ENCODE measurements at places on chromosomes 2 and 18. TPM values are rescaled to one million over a fixed set of nuclear protein-coding genes. Genes with fewer than 3 reads are reported as not detected.
A peak's percentile ranks its signal among the peaks of the same experiment; 100 is the strongest.

DNA sequence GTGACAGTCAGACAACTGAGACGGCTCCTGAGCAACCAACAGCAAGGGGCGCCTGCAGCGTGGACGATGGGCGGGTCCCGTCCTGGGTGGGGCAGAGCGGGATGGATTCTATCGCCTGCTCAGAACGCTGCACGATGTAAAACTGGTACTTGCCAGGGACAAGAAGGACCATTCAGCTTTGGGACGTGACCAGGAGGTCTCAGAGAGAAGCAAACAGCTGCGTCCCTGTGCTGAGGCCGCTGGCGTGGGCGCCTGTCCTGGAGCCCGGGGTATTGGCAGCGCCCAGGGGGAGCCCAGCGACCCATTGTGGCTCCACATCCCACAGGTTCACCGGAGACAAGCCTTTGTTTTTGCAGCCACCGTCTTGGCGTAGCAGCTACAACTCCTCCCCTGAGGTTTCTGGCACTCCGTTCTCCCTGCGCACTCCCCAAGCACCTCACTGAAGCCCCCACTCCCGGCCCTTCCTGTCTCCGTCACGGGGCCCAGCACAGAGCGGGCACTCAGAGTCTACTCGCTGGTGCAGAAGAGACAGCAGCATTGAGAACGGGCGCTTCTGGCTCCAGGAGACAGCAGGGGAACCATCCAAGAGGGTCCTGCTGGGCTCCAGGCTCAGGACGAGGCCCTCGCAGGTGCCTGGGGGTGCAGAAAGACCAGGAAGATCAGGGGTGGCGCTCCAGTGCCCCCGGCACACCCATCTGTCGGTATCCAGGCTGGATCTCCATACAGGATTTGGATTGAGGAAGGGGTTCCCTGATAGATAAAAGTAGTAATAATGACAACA lies 22.1 kb upstream of the KCNG2 start:
- DNase-seq: no peak
- no peaks in the 10 kb centered on the region for H3K36me3 ChIP-seq
- H3K27ac ChIP-seq: no peak overlapping the region
- no peaks in the 10 kb centered on the region for H3K4me1 ChIP-seq
- no peaks in the 10 kb centered on the region for H3K27me3 ChIP-seq

GRCh38 chr2:170404846-170405245 lies 226.9 kb downstream of the MYO3B start:
- no peaks in the 10 kb centered on the region for H3K36me3 ChIP-seq
- no peak for DNase-seq
- H3K4me3 ChIP-seq: no peak overlapping the region

- peak; percentile 84 for DNase-seq
- peaks cover 5% of the 10 kb centered on the region for H3K27me3 ChIP-seq
- H3K36me3 ChIP-seq: no peaks in the 10 kb centered on the region
- no peak within 1 kb of the TSS for H3K27ac ChIP-seq
- no peaks in the 10 kb centered on the region for H3K4me1 ChIP-seq
Measured at GRCh38 chr18:35376742-35377695, at the start of gene ZNF396. Gene ZNF396 (minus strand): TSS chr18:35377337. CDS start chr18:35374292, 3,045 bp downstream.

DNA sequence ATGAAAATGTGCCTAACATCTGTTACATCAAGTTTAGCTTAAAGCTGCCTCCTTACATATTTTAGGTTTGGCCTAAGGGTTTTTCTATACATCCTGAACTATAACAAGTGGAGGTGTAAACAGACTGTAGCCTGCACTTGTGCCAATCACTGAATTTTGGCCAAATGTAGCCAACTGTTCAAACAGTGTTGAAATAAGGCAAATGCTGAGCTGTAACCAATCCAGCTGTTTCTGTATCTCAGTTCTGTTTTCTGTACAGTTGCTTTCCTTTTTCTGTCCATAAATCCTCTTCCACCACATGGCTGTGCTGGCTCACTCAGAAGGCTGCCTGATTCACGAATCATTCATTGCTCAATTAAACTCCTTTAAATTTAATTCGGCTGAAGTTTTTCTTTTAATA lies 19.2 kb upstream of the CAPN13 start:
- H3K4me1 ChIP-seq: no peaks in the 10 kb centered on the region
- H3K27ac ChIP-seq: no peak overlapping the region
- H3K36me3 ChIP-seq: no peaks in the 10 kb centered on the region
- DNase-seq: no peak
- no peaks in the 10 kb centered on the region for H3K27me3 ChIP-seq

SPATA3 gene
- not detected for polyA plus RNA-seq

MARCO gene
- polyA plus RNA-seq: 13.4 TPM

DNA sequence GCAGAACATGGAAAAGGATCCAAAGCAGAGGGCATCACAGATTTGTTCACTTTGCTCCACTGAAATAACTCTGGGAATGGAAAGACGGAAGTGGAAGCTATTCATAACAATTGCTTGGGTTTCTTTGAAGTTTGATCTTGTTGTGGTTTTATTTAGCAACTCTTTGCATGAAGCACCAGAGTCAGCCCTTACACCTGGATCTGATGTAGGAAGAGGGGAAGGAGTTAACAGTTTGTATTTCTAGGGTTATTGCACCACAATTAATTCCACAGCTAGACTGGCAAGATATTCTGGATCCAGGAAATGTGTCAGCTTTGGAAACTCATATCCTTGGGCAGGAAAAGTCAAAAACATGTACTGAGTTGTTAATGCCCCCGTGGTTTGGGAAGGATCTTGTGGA lies 1143.4 kb downstream of the CNTNAP5 start:
- no peak overlapping the region for H3K4me3 ChIP-seq
- no peak overlapping the region for H3K27ac ChIP-seq
- H3K4me1 ChIP-seq: no peaks in the 10 kb centered on the region
- H3K27me3 ChIP-seq: no peaks in the 10 kb centered on the region

FBXO15 gene
- polyA plus RNA-seq: not detected

GRCh38 chr2:217856871-217857270 lies 145.9 kb downstream of the TNS1 start:
- no peak for DNase-seq
- no peak overlapping the region for H3K4me3 ChIP-seq
- no peak overlapping the region for H3K27ac ChIP-seq
- no peaks in the 10 kb centered on the region for H3K36me3 ChIP-seq
- H3K27me3 ChIP-seq: no peaks in the 10 kb centered on the region

FHOD3 gene
- polyA plus RNA-seq: 1.9 TPM

GCFC2 gene
- 9.7 TPM for polyA plus RNA-seq

LHCGR gene
- polyA plus RNA-seq: 0.04 TPM

GRCh38 chr2:120817956-120818325 lies 82.3 kb downstream of the GLI2 start:
- no peaks in the 10 kb centered on the region for H3K27me3 ChIP-seq
- no peaks in the 10 kb centered on the region for H3K36me3 ChIP-seq

DNA sequence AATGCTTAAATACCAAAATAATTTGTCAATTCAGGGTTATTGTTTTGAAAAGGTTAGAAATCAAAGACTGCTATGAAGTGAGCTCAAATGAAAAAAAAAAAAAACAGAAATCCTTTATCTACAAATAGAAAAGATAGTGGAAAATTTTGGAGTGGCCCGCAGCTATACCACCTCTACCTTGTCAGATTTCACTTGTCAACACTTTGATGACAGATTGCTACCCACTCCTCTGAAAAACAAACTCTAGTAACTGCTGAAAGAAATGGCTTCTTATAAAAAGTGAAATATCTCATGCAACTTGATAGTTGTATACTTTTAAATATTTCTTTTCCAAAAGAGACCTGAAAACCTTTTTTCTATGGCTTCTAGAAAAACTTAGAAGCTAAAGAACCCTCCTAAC lies 84.5 kb downstream of the WDPCP start:
- no peak overlapping the region for H3K4me3 ChIP-seq
- no peaks in the 10 kb centered on the region for H3K27me3 ChIP-seq
- no peaks in the 10 kb centered on the region for H3K36me3 ChIP-seq
- no peak overlapping the region for H3K27ac ChIP-seq

DNA sequence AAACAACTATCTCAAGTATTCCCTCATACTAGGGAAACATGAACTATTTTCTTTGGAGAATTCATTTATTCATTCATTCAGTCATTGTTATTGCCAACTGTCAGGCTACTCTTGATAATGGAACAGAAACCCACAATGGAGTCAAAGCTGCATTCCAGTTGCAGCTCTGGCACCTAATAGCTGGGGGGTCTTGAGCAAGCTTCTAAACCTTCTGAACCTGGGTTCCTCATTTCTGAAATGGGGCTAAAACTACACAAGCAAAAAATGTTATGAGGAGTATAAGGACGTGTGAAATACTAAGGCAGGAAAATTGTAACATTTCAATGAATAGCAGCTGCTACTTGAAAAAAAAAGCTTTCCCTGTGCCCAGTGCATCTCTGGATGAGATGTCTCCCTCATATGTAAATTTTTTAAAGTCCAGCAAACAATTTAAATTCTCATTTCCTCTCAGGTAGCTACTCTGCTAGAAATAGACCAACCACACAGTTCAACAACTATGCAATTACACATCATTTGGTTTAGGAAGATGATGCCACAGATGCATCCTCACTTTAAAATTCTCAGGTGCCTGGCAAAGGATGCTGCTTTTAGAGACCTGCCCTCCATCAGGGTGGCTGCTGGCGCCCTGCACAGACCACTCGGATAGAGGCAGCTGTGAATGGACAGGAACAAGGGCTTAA lies 38.5 kb downstream of the SPRED2 start:
- H3K27ac ChIP-seq: no peak overlapping the region
- H3K27me3 ChIP-seq: no peaks in the 10 kb centered on the region
- H3K4me3 ChIP-seq: no peak overlapping the region
- DNase-seq: no peak

DNA sequence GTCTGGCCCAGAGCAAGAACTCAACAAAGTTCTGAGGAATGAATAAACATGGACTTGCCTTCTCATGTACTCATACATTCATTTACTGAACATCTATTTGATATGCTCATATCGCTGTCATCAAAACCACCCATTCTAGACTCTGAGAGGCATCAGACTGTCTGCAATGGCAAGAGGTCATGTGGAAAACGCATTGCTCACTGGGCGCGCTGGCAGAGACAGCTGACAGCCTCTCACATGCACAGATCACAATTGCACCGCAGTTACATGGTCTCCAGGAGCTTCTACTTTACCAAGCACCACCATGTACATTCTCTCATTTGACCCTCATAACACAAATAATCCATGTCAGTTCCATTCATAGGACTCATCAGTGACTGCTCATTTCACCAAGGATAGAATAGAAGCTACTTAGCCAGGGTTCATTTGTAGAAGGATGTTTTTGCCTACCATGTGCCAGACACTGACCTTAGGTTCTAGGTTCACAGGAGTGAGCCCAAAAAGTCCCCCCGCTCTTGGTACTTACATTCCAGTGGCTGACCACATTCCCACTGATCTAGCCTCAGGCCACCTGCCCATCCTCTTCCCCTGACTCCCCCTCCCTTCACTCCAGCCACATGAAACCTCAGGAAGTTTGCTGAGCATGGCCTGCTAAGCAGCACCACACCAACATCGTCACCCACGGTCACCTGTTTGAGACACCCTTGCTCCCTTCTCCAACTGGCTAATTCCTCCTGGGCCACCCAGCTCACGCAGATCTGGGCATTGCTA lies 6.1 kb downstream of the FAM124B start:
- no peak overlapping the region for H3K27ac ChIP-seq
- no peaks in the 10 kb centered on the region for H3K36me3 ChIP-seq
- no peak overlapping the region for H3K4me3 ChIP-seq

AGXT gene
- 1.8 TPM for polyA plus RNA-seq

DNA sequence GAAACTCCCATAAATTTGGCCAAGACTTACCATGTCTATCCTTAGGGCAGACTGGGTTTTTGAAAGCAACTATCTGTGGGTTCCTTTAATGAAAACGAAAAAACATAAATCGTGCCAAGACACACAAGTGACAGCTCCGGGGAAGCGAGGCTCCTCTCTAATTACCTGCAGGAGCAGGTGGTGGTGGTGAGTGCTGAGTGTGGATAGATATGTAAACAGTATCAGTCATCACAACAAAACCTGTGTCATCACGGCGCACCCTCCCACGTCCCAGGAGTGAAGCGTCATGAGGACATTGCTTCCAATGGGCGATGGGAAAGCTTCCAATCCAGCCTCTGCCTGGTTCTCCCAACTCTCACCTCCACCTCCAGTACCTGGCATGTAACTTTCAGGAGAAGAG lies 31.3 kb downstream of the ACKR3 start:
- no peaks in the 10 kb centered on the region for H3K27me3 ChIP-seq
- H3K4me1 ChIP-seq: no peaks in the 10 kb centered on the region
- DNase-seq: no peak
- no peak overlapping the region for H3K27ac ChIP-seq

GRCh38 chr2:53933329-53933728 lies 37.5 kb downstream of the PSME4 start:
- H3K4me3 ChIP-seq: no peak overlapping the region
- no peak overlapping the region for H3K27ac ChIP-seq
- H3K27me3 ChIP-seq: no peaks in the 10 kb centered on the region
- H3K36me3 ChIP-seq: peaks cover 19% of the 10 kb centered on the region

ABCG5 gene
- 242 TPM for polyA plus RNA-seq

DNA sequence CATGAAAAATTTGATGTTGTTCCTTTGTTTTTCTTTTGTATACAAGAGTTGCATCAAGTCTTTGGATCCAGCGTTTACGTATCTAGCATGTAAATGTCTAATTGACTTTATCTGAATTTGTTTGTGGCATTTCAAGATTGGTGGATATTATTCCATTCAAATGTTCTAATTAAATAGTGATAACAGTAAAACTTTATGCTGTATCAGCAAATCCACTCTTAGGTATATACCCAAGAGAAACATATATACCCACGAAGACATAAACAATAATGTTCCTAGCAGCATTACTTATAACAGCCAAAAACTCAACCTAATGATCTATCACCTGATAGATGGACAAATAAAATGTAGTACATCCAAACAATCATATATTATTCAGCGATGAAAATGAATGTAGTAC lies 579.4 kb upstream of the LRATD1 start:
- DNase-seq: no peak
- no peaks in the 10 kb centered on the region for H3K4me1 ChIP-seq
- no peaks in the 10 kb centered on the region for H3K27me3 ChIP-seq

DNA sequence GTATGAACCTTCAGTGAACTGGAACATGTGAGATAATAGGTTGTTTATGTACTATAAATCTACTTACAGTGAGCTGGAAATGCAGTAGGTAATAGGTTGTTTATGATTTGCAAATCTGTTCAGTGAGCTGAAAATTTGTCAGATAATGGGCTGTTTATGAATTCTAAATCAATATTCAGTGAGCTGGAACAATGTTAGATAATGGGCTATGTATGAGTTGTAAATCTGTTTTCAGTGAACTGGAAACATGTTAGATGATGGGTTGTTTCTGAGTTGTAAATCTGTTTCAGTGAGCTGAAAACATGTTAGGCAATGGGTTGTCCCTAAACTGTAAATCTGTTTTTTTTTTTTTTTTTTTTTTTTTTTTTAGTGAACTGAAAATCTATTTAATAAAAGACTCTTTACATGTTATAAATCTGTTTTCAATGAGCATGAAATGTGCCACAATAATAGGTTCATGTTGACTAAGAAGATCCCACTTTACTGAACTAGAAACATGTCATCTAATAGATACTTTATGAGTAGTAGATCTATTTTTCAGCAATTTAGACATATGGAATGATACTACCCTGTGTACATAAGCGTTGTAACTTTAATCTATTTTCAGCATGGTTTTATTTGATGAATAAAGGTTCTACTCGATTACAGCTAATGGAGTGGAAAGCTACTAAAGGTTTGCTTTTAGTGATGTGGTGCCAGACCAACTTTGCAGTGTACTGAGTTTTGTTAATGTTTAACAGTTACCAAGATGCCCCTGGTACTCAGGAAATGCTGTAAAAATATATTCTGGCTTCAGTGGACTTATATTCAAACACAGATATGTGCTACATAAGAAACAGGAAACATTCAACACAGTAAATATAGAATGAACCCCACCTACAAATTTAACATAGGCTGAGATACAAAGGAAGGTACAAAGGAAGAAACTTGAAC lies 1471.8 kb downstream of the LRP1B start:
- H3K4me1 ChIP-seq: no peaks in the 10 kb centered on the region
- H3K27ac ChIP-seq: no peak overlapping the region
- H3K4me3 ChIP-seq: no peak overlapping the region
- no peaks in the 10 kb centered on the region for H3K36me3 ChIP-seq

TMEM247 gene
- not detected for polyA plus RNA-seq

ARHGEF4 gene
- polyA plus RNA-seq: 0.83 TPM

Data from small intestine (tissue), 16 donors.